Stimulated activated CD4-positive, alpha-beta T cell treated with anti-CD3 and anti-CD28 coated beads, TNF-alpha, amount 100 ng/mL, for 48 hours (primary cell): ENCODE measurements at places on chromosomes 7 and 10.

GRCh38 chr7:84070770-84071169 is 123.8 kb downstream of the SEMA3A start:
- DNase-seq = no peak

- DNase-seq = no peak
These were observed 17.8 kb downstream of the SCD start for GRCh38 chr10:100364735-100365391.

DNA sequence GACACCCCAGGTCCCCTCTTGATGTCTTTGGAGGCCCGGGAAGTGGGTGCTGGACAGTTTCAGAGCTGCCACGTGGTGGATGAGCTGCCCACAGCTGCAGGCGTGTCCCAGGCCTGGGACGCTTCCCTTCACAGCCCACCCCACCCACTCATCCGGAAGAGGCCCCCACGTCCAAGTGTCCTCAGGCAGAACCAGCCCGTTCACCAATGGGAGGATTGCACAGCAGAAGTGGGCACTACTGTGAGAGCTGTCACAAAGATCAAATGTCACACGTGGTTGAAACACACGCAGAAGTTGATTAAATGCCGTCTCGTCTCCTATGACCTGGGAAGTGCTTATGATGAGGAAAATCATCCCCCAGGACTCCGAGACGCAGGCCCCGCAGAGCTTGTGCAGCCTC is 52.9 kb downstream of the STK32C start:
- DNase-seq = no peak

GRCh38 chr10:72322280-72323058 is 32.2 kb downstream of the DNAJB12 start:
- DNase-seq = no peak

- DNase-seq = no peak
These were observed 137.4 kb upstream of the KCNMA1 start for GRCh38 chr10:77774940-77775391.

GRCh38 chr7:142796001-142796500 is 25.3 kb downstream of the PRSS2 start:
- DNase-seq = no peak

- DNase-seq = no peak
These were observed 42.7 kb downstream of the CAMK2B start for GRCh38 chr7:44282601-44283171.

DNA sequence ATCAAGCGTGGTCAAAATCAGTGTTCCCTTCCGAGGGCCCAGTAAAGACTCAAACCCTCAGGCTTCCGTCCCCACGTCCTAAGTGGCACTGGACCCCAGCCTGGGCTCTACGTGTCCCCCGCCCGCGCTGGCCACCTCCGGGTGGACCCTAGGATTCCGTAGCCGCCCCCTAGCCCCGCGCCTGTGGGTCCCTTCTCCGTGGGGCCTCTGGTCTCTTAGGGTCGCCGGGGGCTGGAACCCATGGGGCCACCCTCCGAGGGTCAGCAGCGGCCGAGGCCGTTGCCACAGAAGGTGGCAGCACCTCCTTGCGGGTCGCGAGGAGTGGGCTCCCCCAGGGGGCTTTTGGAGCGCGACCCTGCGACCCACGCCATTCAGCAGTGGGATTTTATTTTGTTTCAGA is 170.5 kb upstream of the EEPD1 start:
- no peak for DNase-seq

- DNase-seq = no peak
These were observed 9.0 kb upstream of the UCN3 start for GRCh38 chr10:5355594-5356301.

DNA sequence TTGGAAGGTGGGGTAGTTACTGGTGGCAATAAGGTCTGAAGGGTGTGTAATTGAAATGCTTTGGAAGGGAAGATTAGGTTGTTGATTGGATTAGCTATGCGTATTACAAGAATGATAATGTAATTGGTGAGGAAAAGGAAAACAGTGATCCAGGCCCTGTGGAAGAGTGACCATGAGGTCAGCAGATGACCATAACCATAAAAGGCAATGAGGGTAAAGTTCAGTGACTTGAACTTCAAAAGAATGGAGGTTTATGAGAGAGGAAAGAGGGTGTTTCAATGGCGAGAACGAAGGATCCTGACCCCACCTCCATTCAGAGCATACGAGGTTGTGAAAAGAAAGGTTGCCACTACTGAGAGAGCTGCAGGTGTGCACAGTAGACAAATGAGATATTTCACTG is 439.7 kb downstream of the CCSER2 start:
- no peak for DNase-seq

DNA sequence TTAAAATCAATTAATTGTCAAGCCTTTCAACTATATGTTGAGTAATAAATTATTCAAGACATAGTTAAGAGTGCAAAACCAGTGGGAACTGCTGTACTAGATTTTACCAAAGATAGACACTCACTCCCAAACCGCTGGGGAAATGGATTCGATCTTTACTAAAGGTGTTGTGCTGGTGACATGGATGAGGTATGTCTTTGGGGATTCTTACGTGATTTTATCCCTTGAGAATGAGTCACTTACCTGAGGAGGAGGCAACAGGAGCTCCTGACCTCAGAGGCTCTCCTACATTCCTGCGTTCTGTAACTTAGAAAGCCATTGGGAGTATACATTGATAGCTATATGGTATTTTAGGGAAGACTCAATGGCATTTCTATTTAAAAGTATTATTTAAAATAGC is 165.5 kb downstream of the PKD1L1 start:
- DNase-seq = no peak

GRCh38 chr10:176677-177076 is 41.4 kb downstream of the ZMYND11 start:
- DNase-seq = no peak

GRCh38 chr7:17769918-17770317 is 170.4 kb downstream of the SNX13 start:
- peak; percentile 26 for DNase-seq

GRCh38 chr7:70738151-70738885 is 393.6 kb upstream of the GALNT17 start:
- DNase-seq = no peak

- DNase-seq = no peak
These were observed 7.4 kb downstream of the TBL2 start for GRCh38 chr7:73570977-73571376.

- DNase-seq = no peak
These were observed 628 bp downstream of the PARP12 start for GRCh38 chr7:140062118-140062527.

DNA sequence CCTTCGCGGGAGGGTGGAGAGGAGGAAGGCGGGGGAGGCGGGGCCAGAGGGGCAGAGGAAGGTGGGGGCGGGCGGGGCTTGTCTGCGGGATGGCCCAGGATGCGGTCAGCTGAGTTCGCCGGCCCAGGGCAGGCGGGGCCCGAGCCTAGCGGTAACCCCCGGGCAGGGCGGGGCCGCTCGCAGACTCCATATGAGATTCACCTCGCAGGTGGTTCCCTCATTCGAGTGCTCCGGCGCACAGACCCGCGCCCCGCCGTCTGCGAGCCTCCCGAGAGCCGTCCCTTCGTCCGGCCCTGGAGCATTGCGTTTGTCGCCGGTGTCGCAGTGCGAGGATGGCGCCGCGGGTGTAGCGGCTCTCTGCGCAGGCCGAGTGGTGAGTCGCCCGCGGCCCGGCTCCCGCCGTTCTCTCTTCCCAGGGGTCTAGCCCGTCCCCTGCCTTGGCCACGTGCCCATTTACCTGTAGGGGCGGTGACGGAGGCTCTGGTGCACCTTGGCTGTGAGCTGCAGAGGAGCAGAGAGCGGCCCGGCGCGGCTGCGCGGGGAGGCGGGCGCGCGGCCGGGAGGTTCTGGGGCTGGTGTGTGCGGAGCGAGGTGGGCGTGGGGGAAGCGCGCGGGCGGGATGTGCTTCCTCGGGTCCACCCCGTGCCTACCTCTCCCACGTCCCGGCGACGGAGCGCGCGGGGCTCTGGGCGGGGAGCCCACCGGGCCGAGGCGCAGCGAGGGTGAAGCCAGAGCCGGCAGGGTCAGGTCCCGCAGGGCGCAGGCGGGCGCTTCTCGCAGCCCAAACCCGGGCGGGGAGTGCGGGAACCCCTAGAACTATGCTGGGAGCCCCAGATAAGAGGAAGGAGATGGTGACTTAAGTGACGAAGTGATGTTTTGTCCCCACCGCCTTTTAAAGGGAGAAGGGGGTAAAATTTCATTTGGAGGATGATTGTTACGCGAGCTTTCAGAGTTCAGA is at the start of gene UPP1:
Gene UPP1, plus strand, starts transcription at position 220 of the 958 bp plus-strand sequence. CDS start 5,519 bp downstream, outside the sequence.
- no peak for DNase-seq

- DNase-seq = no peak
These were observed 60.3 kb upstream of the ZC3HAV1 start for GRCh38 chr7:139169816-139170215.

DNA sequence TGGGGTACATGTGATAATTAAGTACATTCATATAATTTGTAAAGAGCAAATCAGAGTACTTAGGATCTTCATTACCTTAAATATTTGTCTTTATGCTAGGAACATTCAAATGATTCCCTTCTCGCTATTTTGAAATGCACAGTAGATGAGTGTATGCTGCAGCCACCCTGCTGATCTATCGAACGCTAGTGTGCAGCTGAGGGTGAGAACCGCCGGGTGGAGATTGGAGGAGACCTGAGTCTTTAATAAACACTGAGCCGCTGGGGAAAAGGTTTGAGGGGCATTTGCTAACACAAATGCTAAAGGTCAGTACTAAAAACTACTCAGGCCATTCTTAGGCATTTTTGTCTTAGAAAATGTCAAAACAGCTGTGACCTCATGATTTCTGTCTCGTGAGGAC is 148.0 kb downstream of the DPP6 start:
- DNase-seq = no peak

- DNase-seq = no peak
These were observed 45.6 kb downstream of the AUTS2 start for GRCh38 chr7:69643708-69644445.

DNA sequence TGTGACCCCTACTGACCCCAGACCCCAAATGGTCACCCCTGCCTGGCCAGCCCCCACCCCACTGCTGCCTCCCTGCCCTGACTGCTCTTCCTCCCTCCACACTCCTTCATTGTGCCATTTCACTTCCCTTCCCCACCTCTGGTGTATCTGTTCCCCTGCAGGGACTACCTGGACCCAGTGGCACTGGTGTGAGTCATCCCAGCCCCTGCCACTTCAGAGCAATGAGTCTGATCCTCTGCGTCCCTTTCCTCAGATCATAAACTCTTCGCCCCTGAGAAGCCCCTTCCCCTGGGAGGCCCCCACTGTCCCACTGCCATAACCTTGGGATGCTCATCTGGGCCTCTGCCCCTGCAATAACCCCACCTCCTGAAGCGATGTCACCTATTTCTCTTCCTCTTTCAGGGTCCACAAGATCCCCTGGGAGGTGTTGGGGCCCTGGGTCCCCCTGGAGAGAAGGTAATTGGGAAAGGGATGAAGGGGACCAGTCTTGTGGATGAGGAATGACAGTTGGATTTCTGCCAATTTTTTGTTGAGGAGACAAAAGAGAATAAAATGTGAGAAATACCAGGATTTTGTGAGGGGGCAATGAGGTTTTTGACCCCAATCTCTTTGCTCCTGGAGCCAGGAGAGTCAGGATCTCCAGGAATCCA is 19.1 kb upstream of the VOPP1 start:
- DNase-seq = no peak

DNA sequence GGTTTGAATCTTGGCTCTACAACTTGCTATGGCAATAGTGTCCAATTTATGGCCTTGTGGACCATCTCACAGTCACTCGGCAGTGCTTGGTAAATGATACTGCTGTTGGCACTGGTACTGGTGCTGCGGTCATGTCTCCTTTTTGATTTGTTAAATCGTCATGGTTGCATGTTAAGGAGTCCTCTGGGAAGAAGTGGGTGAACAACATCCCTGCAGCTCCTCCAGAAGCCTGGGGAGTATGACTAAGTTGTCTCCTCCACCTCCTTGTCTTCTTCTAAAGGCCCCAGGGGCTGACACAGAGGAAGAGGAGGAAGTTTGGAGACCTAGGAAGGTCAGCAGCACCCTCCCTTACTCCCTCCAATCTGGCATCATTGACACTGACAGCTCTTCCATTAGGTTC is 8.5 kb downstream of the ITPRIP start:
- DNase-seq = no peak

DNA sequence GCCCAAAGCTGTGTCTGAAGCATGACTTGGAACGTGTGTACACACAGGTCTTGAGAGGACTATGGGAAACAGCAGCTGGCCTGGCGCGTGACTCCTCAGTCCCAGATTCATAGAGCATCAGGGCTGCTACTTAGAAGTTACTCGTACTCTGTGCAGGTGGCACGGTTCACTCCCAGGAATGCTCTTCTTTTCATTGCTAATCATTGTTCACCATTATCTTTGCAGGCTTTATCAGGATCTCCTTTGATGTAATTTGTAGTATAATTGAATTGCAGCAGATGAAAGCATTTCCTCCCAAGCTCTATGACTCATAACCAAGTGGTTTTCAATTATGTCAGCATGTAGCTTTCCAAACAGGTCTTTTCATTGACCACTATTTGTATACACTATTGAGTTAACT is 938.9 kb downstream of the NRG3 start:
- DNase-seq = no peak

DNA sequence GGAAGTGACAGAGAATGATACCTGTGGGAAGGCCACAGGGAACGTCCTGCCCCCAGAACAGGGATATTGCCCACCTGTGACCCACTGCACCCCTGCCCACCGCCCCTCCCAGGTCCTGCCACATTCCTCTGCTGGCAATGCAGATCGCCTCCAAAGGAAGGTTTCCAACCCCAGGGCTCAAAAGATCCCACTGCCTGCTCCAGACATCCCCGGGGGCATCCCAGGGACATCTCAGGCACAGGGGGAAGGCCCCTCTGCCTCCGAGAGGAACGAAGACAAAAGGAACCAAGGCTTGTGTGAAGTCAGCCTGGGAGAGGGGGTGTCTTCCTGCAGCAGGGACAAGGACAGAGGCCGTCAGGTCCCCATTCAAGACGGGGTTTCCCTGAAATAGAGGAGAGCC is 28.5 kb downstream of the NUDT1 start:
- DNase-seq = no peak

DNA sequence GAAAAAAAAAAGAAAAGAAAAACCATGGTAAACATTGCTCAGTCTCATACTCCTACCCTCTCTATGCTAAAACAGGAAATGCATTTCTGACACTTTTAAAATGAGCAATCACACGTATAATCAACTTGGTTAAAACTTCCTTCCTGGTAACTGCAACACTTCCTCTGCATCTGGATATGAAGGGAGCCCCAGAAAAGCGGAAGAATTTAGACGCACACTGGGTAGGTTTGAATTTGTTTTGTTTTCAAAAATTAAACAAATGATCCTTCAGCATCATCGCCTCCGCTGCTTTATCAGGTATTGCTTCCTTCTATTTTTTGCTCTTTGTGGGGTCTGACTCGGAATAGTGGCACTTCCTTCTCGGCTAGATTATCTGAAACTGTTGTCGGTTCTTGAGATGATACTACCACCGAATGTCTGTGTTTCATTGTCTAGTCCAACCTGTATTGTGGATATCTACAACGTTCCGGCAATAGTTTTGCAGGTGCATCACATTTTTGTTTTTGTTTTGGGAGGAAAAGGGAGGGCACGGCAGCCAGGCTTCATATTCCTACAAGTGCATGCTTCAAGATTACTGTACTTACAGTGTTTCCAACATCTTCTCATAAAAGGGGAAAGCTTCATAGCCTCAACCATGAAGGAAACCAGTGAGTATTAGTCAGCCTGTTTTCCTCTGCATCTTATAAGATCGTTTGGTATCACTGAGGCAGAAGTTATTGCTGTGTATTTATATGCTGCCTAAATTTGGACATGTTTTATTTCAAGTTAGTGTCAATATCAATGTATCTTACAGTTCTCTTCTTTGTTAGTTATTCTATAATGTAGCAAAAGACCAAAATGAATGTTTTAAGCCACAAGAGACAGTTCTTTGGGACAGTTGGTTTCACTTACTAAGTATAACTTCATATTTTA is at the start of gene PIK3CG:
Gene PIK3CG, plus strand, starts transcription at position 153 of the 912 bp plus-strand sequence. CDS start 2,280 bp downstream, outside the sequence.
- DNase-seq = no peak
